ENCODE measurements at places on chromosomes 4 and X.

DNA sequence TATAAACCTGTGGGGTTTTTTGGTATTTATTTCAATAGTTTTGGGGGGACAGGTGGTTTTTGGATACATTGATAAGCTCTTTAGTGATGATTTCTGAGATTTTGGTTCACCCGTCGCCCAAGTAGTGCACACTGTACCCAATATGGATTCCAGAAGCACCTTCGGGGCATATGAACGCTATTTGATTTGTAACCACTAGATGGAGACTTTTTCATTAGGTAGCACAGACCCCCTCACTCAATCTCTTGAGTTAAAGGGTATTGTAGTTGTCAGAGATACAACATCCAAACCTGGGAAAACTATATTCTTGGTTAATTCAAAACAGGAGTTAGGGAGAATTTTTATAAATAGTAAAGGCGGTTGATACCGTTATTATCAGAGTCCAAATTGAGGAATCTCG, 79.8 kb downstream of the SPANXN3 start:
- DNase-seq: no peak

- DNase-seq: no peak
Observed at GRCh38 chr4:9895333-9895705, 113.9 kb downstream of the DRD5 start.

DNA sequence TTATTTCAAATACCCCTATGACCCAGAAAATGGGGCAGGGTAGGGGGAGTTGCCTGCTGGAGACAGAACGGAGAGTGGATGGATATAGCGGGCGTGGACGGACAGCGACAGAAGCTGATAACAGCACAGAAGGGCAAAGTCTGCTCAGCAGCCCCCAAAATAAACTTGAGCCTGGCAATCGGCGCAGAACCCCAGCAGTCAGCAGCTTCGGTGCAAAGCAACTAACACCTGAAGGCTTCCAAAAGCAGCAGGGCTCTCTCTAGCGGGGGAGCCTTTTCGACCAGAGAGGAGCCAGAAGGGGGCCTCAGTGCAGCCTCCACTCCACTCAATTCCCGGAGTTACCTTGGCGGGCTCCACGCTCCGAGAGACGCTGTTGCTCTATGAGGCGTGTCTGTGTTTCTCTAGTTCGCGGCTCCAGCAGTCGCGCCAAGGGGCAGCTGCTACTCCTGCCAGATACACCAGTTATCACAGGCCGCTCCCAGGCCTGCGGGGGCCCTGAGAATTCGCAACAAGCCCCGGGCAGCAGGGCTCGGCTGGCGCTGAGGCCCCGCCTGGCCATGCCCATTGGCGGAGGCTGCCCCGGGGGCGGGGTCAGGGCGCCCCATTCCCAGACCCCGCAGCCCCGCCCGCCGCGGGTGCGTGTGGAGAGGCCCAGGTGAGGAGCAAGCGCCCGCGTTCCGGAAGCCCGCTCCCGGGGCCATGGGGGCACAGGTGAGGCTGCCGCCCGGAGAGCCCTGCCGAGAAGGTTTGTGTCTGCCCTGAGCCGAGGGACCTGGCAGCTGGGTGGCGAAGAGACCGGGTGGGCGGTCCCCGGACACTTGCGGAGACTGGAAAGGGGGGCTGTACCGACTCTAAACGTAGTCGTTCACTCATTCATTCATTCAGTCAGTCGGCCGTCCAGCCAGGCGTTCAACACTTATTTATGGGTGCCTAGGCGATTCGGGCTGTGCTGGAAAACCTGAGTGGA, at the start of the genes CNGA1 and NIPAL1:
Gene CNGA1, minus strand, starts transcription at position 541 of the 967 bp plus-strand sequence. CDS start 63,992 bp downstream, outside the sequence.
Gene NIPAL1, plus strand, starts transcription at position 632 of the 967 bp plus-strand sequence. Its CDS starts 68 bp downstream, at position 700.
- DNase-seq: peak; percentile 84

DNA sequence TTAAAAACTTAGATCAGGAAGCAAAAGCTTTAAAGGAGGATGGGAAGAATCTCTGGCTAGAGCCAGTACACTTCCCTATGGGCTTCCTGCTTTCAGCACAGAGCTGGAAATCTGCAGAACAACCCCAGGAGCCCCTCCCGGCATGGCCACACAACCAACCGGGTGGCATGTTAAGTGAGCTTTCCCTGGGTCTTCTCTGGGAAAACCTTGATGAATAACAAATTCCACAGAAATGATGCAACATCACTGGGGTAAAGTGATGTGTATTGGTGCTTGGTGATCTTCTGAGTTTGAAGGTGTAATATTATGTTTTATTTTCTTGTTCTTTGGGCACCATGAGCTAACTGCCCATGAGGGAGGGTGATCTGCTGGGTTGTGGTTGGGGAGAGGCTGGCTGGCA, 22.1 kb downstream of the NHS start:
- DNase-seq: no peak

GRCh38 chr4:108651014-108651791, 804 bp downstream of the OSTC start:
- DNase-seq: no peak

GRCh38 chr4:136558940-136559494, 973.3 kb downstream of the PCDH18 start:
- DNase-seq: no peak

GRCh38 chr4:61541459-61541858, 341.3 kb downstream of the ADGRL3 start:
- DNase-seq: no peak

- DNase-seq: no peak
Observed at GRCh38 chr4:120672076-120672475, 250.4 kb downstream of the PRDM5 start.

DNA sequence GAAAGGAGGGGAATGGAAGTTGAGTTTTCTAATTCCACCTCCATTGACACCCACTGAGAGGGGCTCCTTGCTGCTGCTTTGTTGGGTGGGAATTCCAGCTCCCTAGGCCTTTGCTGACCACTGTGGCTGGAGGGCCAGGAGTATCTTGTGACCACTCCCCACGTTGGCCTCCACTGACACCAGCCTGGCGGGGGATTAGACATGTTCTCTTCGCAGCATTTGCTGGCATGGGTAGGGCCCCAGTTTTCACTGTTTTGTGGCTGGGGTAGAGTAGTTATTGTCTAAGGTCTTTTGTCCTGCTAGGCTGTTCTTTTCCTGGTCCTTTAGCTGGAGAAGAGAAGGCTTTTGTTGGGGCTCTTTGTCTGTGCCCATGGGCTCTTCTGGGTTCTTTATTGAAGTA, 116.7 kb downstream of the CDKL5 start:
- DNase-seq: no peak

DNA sequence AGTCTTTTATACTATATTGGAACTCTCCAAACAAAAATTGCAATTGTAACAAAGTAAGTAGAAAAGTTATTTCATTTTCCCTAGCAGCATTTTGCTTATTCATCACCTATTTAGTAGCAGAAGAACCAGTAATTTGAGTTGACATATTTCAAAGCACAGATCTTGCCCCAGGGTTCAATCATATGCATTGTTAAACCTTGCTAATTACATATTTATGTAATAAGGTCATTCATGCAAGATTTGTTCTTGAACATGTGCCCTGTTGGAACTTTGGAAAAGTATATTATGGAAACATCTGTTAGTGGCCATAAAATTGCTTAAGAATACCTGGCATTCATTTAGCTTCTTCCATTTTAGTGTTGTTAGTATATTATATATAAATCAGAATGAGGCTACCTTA, 191.7 kb downstream of the TLL1 start:
- DNase-seq: no peak

GRCh38 chr4:84378983-84379382, 120.1 kb downstream of the NKX6-1 start:
- no peak for DNase-seq

GRCh38 chr4:148255344-148255720, 186.9 kb downstream of the NR3C2 start:
- DNase-seq: no peak

DNA sequence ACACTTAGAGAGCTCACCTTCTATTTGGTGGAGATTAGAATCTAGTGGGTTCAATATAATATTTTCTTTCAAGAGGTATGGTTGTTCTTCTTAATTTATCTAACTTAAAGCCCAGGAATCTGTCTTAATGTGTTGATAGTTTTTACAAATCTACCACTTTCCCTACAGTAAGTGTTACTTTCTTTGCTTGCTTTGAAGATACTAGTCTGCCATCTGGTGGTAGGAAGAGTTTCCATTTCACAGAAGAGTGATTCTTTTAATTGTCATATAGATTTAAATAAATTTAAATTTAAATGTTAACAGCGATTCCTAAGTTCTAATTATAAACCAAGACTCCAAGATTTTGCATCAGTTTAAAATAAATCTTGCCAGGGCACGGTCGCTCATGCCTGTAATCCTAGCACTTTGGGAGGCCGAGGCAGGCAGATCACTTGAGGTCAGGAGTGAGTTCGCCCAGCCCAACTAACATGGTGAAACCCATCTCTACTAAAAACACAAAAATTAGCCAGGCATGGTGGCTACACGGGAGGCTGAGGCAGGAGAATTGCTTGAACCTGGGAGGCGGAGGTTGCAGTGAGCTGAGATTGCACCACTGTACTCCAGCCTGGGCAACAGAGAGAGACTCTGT, 43.5 kb downstream of the NUDT9 start:
- no peak for DNase-seq

GRCh38 chr4:145071560-145071959, 26.4 kb downstream of the ANAPC10 start:
- no peak for DNase-seq

GRCh38 chrX:133859860-133860259, 125.5 kb downstream of the GPC3 start:
- DNase-seq: no peak

GRCh38 chrX:37361596-37361995, 12.4 kb downstream of the PRRG1 start:
- no peak for DNase-seq

DNA sequence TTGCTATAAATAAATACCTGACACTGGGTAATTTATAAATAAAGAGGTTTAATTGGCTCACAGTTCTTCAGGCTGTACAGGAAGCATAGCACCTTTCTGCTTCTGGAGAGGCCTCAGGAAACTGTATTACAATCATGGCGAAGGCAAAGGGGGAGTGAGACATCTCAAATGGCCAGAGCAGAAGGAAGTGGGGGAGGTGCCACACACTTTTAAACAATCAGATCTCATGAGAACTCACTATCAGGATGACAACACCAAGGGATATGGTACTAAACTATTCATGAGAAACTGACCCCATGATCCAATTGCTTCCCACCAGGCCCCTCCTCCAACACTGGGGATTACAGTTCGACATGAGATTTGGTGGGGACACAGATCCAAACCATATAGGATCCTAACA, 11.7 kb upstream of the TCEAL9 start:
- DNase-seq: no peak

- no peak for DNase-seq
Observed at GRCh38 chr4:119059221-119059620, 76.4 kb upstream of the MYOZ2 start.

- no peak for DNase-seq
Observed at GRCh38 chr4:82770607-82771006, 28.0 kb downstream of the SCD5 start.

- no peak for DNase-seq
Observed at GRCh38 chrX:154476821-154477220, 2.3 kb downstream of the LAGE3 start.

- DNase-seq: no peak
Observed at GRCh38 chrX:135354288-135354687, 45.0 kb downstream of the ETDC start.

DNA sequence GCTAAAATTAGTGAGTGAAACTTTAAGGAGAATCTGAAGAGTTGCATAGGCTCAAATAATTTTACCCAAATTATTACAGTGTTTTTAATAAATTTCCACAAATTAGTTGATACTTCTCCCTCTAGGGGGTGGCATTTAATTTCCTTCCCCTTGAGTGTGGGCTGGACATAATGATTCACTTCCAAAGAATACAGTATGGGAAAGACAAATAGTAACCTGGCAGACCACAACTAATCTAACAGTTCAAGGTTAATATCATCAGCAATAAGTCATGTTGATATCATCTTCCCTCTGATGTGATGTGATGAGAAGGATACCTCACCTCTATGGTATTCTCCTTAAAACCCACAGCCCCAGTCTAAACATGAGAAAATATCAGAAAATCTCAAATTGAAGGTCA, 15.5 kb downstream of the PFKFB1 start:
- DNase-seq: no peak

GRCh38 chr4:48047421-48047844, 30.9 kb downstream of the NIPAL1 start:
- no peak for DNase-seq

GRCh38 chr4:94237271-94237670, 29.6 kb downstream of the SMARCAD1 start:
- DNase-seq: no peak

- no peak for DNase-seq
Observed at GRCh38 chr4:107071108-107071507, 35.0 kb upstream of the DKK2 start.

DNA sequence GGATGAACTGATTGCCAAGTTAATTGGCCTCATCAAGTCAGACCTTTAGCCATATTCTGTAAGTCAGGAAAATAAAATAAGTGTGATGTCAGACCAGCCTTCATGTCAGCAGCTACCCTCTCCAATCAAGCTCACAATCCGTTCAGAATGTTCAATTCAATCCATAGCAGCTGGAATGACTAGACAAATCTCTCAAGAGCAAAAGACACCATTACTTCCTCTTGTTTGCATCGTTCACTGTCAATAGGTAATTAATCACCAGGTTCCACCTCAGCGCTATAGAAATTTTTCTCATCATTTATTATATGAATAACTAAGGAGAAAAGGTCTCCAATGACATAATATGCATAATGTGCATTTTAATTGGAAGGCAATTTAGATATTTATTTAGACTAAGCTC, 321.0 kb upstream of the GRIA3 start:
- DNase-seq: no peak

- no peak for DNase-seq
Observed at GRCh38 chrX:72644946-72645345, 69.2 kb downstream of the PHKA1 start.

DNA sequence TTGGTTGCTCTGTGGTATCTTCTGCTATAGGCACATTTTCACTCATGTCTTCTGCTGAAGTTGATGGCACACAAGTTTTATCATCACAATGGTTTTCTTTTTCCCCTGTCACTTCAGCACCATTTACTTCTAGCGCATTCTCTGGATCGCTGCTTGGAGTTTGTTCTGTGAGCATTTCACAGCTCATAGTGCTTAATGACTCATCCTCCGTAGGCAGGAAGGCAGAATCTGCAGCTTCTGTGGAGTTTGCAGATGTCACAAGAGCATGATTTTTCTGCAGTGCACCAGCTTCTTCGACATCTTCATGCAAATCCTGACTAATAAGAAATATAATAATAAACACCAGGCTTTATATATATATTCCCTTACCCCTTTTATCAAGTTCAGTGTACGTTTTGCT, 83.6 kb downstream of the CHM start:
- DNase-seq: no peak

GRCh38 chr4:93513851-93514250, 314.7 kb upstream of the ATOH1 start:
- DNase-seq: no peak
